HL-60 (cell line): ENCODE measurements at places on chromosomes 12 and 14.

DNA sequence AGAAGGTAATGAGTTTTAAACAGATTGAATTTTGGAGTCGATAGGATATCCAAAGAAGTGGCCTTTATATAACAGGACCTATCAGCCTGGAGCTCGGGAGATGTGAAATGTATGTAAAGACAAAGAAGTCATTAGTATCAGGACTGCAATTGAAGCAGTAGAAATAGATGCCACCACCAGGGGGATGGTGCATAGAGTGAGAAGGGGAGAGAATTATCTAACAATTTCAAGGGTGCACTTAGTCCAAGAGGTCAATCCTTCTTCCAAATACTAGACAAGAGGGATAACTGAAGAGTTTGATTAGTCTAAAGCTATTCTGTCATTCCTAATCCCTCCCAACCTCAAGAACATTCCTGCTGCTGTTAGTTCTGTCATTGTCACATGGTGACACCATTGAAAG is 127.8 kb downstream of the CFAP54 start:
- DNase-seq = no peak

- no peak for DNase-seq
Observed at GRCh38 chr14:63006531-63006930, 38.7 kb downstream of the KCNH5 start.

GRCh38 chr14:21711360-21711961 is 37.8 kb upstream of the OR4E1 start:
- peak; percentile 28 for DNase-seq

DNA sequence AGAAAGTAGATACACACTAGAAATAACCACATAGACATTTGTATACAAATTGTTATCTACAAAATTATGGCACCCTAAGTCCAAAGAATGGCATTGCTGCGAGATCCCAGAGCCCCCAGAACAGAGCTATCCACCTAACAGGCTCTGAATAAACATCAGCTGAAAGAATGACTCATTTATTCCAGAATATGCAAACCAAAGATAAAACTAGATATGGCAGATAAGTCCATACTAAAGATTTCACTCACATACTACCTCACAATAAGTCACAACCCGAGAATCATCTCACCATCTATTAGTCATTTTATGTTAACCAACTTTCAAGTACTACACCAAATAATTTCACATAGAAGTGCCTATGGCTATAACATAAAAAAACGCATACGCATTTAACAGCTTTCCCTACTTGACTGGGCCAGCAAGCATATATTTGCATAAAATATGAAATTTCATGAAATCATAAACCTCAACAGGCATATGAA is 5.6 kb downstream of the CNIH1 start:
- DNase-seq = no peak

- DNase-seq = no peak
Observed at GRCh38 chr14:34633742-34634141, 3.8 kb upstream of the SNX6 start.

GRCh38 chr12:130557201-130557600 is 158.9 kb downstream of the RIMBP2 start:
- no peak for DNase-seq

DNA sequence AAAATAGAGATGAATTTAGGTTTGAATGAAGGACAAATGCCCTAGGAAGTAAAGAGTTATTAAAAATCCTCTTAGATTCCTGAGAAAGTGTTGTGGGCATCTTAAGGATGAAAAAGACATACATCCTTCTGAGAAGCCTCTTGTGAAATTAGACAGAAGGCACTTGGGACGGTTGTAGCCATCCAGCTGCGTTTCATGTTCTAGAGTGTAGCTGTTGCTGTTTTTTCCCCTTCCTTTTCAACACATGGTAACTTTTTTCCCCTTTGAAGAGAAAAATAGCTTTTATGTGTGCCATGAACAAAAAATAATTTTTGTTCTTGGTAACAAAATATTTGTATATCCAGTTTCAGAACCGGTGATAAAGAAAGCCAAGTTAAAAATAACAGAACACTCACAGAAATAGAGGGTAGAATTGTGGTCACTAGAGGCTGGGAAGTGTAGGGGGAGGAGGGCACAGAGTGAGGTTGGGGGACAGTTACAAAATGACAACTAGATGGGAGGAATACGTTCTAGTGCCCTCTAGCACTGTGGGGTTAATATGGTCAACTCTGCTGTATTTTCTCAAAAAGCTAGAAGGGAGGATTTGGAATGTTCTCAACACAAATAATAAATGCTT is 58.4 kb downstream of the PTHLH start:
- DNase-seq = no peak

DNA sequence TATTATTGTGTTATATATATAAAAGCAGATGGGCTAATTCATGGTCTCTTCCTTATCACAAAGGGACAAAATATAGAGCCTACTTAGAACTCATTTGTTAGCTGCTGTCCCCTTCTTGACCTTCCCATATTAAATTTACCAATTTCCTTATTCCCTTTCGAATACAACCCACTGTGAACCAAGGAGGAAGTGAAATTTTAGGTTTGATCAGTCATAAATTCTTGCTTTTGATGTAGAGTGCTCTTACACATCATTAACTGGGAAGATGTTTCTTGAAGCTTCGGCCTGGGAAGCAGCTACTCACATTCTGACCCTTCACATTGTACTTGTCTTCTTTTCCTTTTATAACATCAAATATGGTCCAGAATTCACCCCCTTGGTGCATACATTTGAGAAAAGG is 579.0 kb downstream of the LRFN5 start:
- no peak for DNase-seq

DNA sequence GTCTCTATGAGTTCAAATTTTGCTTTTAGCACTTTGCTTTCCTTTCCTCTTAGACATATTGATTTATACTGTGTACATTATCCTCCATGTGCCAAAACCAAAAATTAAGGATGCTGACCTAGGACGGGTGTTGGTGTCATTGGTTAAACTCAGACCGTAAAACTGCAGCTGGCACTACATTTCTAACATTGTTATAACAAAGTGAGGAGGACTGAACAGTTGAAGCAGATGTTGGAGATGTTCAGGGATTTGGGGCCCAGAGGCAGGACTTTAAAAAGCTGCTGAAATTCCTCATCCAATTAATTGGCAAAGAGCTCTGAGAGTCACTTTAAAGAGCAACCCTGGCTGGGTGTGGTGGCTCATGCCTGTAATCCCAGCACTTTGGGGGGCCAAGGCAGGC is 72.4 kb downstream of the TMTC1 start:
- no peak for DNase-seq

- DNase-seq = no peak
Observed at GRCh38 chr14:101683365-101683764, 78.1 kb upstream of the PPP2R5C start.

DNA sequence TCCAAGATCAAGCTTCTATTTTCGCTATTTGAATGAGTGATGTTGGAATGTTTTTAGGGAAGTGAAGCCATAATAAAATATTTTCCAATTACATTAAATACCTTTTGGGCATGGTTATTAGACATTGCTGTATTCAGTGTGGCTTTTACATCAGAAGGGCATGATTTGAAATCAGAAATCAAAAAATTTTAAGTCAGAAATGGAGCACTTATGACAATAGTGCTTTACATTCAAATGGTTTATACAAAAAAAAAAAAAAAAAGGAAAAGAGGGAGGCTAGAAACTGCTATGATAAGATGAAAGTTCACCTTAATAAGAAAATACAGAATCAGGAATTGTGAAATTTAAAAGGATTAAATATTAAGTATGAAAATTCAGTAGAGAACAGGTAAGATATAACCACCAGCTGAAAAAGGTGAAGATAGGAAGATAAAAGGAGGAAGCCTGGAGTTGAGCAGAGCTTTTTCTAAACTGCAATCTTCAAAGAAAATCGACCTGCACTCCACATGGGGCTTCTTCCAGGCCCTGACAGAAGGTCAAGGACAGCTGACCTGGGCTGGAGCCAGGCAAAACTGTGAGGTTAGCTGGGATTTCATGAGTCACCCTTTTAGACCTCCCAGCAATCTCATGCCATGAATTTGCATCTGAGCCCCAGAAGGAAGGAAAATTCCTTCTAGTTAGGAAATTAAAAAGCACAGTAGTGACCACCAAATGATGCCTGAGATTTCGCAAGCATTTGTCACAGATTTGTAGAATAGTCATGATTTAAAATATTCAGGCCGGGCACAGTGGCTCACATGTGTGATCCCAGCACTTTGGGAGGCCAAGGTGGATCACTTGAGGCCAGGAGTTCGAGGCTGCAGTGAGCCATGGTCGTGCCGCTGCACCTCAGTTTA is 23.4 kb upstream of the BMP4 start:
- no peak for DNase-seq

DNA sequence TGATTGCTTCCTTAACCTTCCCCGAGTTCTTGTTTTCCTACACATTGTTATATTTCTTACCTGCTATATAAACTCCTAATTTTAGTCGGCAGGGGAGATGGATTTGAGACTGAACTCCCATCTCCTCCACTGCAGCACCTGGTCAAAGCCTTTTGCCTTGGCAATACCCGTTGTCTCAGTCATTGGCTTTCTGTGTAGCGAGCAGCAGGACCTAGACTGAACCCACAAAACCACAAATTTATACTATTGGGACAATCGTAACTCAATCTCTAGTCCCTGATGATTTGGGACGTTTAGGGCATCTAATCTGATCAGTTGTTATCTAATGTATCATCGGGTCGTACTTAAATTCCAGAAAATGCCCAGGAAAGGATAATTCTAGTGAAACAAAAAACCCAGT is 37.8 kb upstream of the BAZ1A start:
- DNase-seq = no peak

DNA sequence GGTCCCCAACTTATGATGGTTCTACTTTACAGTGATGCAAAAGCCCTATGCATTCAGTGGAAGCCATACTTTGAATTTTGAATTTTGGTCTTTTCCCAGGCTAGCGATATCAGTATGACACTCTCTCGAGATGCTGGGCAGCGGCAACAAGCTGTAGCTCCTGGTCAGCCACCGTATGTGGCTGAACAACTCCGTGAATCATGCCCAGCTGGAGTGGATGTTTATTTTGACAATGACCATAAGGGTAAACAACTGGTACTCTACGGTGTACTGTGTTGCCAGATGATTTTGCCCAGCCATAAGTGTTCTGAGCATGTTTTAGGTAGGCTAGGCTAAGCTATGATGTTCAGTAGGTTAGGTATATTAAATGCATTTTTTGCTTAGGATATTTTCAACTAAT is 8.2 kb upstream of the ZNF410 start:
- DNase-seq = no peak

DNA sequence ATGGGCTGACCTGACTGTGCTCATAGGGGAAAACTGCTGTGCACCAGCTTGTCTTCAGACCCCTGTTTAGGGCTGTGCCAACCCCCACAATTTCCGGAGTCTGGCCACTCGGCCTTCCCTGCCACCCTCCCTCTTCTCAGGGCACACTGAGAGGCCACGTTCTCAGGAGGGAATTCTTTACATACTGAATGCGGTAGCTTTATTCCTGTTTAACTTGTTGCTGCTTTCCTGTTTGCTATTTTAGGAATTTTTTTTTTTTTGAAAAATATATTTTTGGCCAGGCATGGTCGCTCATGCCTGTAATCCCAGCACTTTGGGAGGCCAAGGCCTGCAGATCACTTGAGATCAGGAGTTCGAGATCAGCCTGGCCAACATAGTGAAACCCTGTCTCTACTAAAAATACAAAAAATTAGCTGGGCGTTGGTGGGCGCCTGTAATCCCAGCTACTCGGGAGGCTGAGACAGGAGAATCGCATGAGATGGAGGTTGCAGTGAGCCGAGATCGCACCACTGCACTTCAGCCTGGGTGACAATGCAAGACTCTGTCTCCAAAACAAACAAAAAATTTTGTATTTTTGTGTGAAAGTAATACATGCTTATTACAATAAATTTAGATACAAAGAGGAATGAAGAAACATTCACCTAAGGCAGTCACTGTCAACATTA is 39.5 kb downstream of the TPCN1 start:
- DNase-seq = no peak

DNA sequence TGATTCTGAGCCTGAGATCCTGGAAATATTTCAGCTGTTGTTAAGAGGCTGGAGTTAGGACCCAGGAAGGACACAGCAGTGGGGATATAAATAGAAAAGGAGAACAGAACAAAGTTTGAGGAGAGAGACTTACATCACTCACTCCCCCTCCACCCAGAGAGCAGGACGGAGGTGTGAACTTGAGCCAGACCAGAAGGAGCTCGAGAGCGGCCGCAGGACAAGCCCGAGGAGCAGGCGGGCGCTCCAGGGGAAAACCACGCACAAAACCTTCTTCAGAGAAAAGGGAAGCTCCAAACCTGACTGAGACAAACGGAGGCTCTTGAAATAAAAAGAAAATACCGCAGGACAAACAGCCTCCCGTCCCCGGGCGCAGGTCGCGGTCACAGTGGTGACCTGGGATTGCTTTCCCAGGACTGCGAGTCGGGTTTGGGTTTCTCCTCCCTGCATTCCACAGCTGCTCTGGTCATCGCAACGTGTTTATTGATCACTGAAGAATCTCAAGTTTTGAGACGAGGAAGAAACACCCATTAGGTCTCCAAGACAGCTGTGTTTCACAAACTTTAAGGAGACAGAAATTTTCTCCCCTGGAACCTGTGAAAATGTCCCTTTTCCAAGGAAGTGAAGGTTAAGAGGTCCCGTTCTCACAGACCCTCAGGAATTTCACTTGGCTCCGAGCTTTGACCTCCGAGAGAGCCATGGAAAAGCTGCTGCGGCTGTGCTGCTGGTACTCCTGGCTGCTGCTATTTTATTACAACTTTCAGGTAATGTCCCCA is at the start of gene ADGRD1:
TSS of gene ADGRD1 (plus strand) at position 137 of the 773 bp plus-strand sequence. CDS start at position 696, 559 bp downstream.
- peak; percentile 58 for DNase-seq

- no peak for DNase-seq
Observed at GRCh38 chr12:49933796-49934195, 16.7 kb upstream of the AQP2 start.

- no peak for DNase-seq
Observed at GRCh38 chr12:80627782-80628181, 79.7 kb upstream of the MYF6 start.

DNA sequence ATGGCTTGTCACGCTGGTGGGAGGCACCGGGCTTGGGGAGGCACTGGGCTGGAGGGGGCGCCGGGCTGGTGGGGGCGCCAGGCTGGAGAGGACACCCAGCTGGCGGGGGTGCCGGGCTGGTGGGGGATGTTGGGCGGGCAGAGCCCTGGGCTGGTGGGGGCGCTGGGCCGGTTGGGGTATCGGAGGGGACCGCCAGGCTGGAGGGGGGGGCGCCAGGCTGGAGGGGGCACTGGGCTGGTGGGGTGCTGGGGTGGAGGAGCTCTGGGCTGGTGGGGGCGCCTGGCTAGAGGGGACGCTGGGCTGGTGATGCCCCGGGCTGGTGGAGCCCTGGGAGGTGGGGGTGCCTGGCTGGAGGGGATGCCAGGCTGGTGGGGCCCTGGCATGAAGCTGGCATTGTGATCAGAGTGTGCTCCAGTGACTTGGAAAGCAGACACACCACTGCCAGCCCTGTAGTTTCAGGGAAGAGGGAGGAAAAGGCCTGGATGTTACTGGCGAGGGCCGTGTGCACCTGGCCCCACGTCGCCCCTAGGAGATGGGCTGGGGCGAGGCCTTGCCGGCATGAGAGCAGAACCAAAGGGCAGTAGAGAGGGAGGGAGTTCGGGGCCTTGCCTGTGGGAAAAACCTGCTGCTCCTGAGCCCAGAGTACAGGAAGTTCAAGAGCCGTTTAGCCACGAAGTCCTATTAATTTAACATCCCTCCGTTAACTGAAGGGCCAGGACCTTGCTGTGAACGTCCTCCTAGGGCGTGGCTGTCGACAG is 13.1 kb downstream of the TEDC1 start:
- DNase-seq = no peak
